Activated naive CD4-positive, alpha-beta T cell (primary cell): ENCODE measurements at places on chromosomes 4 and X.

- no peak for DNase-seq
These were observed 230.7 kb upstream of the STK26 start for GRCh38 chrX:131792356-131792749.

GRCh38 chrX:146615628-146616348 is 193.8 kb upstream of the CXorf51B start:
- DNase-seq = no peak

DNA sequence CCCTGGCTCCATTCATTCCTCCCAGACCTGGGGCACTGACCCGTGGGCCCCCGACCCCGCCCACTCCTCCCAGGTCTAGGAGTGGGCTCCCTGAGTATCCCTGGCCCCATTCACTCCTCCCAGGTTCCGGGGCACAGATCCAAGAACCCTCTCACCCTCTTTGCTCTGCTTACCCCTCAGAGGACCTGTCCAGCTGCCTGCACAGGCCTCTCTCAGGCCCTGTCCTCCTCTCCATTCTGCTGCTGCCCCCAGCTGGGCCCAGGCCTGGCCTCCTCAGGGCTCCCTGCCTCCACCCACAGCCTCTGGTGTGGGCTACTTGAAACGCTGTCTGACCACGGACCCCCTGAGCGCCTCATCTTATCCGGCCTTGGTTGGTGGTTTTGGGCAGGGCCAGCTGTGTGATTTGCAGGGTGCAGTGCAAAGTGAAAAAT is 217.7 kb upstream of the PSAPL1 start:
- no peak for DNase-seq

DNA sequence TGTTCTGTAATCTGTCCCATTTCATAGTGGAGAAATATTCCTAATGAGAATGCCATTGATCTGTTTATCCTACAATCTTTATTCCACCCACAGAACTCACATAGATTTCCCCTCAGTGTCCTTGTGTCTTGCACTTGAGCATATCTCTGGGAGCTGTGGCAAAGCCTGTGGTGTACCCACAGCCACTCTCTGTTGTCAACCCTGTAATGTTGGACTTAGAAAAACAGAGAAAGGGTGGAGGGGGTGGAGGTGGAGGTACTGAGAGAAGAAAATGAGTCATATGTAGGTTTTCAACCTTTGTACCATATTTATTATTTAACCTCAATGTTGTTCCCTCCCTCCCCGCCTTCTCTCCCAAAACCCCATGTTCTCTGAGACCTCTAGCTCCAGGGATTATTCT is 46.9 kb upstream of the TLL1 start:
- no peak for DNase-seq

GRCh38 chr4:188198982-188199792 is 59.9 kb downstream of the TRIML1 start:
- no peak for DNase-seq

GRCh38 chr4:39497909-39498726 is 29.1 kb downstream of the UGDH start:
- no peak for DNase-seq

- no peak for DNase-seq
These were observed 6.2 kb downstream of the JCHAIN start for GRCh38 chr4:70660106-70660505.

DNA sequence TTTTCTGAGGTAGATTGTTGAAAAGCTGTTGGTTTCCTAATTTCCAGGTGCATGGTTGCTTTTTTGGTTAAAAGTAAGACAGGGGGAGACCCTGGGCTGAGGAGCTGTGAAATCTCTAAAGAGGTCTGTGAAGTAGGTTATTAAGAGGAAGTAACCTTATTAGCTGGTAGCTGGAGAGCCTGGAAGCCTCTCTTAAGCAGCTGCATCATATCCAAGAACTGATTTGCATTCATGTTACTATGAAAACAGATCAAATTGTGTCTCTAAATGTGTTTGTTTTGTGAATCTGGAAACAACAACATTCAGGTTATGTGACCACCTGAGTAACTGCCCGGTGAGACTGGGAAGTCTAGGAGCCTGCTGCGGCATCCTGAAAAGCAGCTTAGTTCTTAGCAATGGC is 54.1 kb downstream of the ARHGAP10 start:
- DNase-seq = no peak

- DNase-seq = no peak
These were observed 83.4 kb upstream of the BMP2K start for GRCh38 chr4:78692822-78693170.
